NCI-H187 (cell line): ENCODE measurements at places on chromosomes 11 and 22.

GRCh38 chr11:72544589-72544988, 110.3 kb upstream of the CLPB start:
- no peak for DNase-seq

DNA sequence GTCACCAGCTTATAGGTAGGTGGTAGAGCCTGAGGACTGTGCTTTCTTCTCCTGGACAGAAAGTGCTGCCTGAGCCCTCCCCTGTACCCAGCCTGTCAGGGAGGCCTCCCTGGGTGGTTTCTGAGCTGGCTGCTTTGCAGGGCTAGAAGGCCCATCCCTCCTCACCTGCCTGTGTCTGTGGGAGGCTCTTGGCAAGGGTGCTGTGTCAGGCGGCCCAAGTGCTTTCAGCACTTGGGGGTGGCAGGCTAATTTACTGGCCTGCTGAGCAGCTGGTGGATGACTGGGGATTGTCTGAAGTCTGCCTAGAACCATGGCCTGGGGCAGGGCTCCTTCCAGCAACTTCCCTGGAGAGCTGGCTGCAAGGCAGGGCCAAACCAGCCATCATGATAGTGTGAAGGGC, 139.0 kb upstream of the NAV2 start:
- no peak for DNase-seq

GRCh38 chr11:36069576-36070212, 125.8 kb downstream of the LDLRAD3 start:
- no peak for DNase-seq

DNA sequence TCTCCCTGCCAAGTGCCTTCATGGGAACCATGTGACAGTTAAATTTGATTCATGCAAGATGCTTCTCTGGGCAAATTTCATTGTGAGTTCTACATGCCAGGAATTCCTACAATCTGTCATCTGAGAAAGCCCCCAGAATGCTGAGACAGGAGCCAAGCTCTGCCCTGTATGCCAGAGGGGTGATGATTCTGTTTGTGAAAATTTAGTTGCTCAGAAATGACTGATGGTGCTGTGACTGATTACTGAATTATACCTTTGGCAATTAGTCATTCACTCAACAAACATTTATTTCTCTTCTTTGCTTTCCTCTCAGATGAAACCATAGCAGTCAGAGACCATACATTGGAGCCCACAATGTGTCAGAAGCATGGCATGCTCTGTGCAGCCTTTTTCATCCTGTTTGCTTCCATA, 69.0 kb upstream of the ZBED5 start:
- DNase-seq: no peak

GRCh38 chr11:110199184-110199981, 97.0 kb downstream of the RDX start:
- no peak for DNase-seq

- no peak for DNase-seq
Measured at GRCh38 chr11:44877571-44878497, 72.8 kb downstream of the TP53I11 start.

DNA sequence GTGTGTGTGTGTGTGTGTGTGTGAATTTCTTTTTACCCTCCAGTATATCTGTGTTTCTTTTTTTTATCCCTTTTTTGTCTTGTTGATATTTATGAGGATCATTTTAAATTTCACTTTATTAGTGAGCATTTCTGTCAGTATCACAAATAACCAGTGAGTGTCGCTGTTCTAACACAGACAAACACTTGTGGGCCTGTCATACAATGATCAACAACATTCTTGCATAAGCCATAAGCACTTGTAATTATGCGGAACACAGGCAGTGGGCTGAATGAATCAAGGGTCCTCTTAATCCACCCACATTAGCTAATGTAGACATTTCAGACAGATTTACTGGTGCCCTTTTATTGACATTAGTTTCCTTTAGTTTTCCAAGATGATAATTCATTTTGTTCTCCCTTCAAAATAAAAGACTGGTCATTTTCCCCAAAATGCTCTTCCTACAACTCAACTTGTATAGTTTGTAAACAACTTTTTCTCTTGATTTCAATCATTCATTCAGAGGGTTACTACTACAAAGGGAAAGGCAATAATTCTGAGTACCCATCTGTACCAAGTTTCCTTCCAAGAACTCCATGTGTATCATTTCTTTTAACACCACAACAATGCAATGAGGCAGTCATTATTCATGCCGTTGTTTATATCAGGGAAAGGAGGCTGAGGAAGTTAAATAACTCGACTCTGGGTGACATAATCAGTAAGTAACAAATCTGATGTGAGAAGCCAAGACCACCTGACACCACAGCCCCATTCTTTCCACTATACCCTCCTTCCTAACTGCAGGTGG, 34.5 kb upstream of the ANO3 start:
- DNase-seq: peak; percentile 26

DNA sequence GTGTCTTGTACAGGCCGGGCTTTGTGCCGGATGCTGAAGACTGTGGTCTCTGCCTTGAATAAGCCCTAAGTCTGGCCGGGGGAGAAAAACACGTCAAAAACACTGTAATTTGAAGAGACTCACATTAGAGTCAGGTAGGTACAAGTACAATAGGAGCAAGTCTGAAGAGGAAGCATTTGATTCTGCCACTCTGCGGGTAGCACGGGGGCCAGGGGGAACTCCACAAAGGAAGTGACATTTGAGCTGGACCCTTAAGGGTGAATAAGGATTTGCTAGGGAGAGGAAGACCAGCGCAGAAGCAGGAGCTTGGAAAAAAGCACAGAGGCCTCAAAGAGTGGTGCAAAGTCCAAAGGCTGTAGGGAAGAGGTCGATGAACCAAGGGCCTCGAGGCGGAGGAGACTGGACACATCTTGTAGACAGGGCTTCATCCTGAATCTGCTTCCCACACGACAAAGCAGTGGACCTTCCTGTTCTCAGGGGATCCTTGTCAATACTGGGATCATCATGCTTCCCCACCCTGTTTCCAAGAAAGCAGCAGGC, 38.7 kb downstream of the BUD13 start:
- no peak for DNase-seq

GRCh38 chr11:107752949-107753822, 41.3 kb upstream of the SLN start:
- DNase-seq: no peak
